ENCODE measurements at places on chromosomes 7 and 10.

DNA sequence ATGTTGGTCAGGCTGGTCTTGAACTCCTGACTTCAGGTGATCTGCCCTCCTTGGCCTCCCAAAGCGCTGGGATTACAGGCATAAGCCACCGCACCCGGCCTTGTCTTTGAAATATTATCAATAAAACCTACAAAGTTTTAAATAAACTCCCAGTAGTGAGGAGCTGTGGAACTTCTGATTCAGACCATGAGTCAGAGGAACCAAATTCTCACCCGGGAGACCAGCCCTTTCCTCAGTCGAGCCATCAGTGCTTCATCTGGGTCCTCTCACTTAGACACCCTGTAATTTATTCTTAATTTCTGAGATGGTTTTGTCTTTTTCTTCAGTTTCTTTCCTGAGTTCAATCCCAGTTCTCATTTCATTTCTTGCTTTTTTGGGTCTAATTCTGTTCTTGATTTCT lies 68.6 kb downstream of the DYNC2I1 start:
- DNase-seq, result no peak

- DNase-seq, result no peak
These were observed 241.3 kb upstream of the AOAH start for GRCh38 chr7:36965625-36966024.

GRCh38 chr7:91127325-91127724 lies 136.9 kb upstream of the FZD1 start:
- DNase-seq, result no peak

GRCh38 chr7:106463851-106464611 lies 179.2 kb upstream of the NAMPT start:
- no peak for DNase-seq

DNA sequence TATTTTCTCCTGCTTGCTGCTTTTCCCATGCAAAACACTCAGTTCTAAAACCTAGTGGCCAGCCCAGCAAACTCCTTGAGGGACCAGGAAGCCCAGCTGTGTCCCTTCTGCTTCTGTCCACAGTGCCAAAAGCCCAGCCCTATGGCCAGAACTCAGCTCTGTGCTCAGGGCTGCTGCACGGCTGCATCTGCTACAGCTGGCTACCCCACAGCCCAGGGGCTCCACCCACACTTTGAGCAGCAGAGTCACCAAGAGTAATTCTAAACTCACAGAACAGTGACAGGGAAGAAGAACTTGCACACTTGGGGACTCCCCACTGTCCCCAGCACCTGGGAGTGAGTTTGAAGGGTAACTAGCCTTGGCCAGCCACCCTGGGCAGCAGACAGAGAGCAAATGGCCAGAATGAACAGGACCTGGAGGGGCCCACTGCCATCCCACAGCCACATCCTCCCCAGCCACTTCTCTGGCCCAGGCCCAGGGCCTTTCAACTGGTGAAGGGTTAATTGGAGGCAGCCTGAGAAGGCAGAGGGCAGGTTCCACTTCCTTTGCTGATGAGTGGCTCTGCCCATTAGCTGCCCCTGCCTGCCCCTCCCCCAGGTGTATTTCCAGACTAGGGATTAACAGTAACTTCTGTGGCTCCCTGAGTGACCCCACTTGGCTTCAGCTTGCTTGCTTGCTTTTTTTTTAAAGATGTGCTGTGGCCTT lies 28.1 kb upstream of the TRIM8 start:
- peak; percentile 76 for DNase-seq

DNA sequence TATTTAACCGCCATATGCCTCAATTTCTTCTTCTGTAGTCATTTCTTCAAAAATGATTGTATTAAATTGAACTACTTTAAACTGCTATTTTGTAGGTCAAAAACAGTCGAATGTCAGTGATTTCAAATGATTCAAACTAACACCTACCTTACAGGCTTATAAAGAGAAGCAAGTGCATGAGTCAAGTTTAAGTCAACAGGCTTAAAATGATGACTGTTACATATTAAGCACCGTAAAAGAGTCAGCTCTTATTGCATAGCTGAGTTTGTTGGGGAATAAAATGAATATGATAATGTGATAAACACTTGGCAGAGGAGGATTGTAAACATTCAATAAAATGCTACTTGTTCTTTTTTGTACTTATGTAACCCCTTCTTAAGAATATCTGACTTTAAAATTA lies 90.1 kb upstream of the ANKRD1 start:
- DNase-seq, result no peak

GRCh38 chr7:148540041-148540738 lies 50.4 kb upstream of the C7orf33 start:
- peak; percentile 73 for DNase-seq

- DNase-seq, result no peak
These were observed 8.2 kb upstream of the DLD start for GRCh38 chr7:107882766-107883165.

GRCh38 chr10:79129361-79129997 lies 60.7 kb downstream of the ZMIZ1 start:
- DNase-seq, result no peak

DNA sequence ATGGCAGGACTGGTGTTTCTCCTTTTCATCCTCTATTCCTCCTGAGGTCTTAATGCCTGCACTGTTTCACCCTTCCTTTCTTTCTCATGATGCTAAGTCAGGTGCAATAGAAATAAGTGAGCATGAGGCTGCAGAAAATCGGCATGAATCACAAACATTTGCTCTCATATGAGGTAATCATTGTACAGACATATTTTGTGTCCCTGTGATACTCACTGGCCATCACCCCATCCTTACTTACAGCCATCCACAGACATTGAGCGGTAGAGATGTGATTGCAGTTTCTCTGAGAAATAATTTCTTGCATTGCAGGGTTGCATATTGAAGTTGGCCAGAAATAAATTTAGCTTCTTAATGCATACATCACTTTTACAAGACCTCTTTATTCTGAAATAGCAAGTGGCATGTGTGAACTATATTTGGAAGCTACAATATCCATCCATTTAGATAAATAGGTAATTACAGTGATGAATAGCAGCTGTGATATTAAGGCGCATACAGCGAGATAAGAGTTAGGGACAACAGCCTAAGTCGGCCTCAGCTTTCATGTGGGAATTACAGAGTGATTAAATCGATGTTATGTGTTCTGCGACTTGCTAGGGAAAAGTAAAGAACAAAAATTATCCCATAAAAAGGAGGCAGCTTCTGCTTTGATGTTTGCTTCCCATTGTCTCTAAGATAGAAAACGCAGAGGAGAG lies 612.6 kb downstream of the SORCS3 start:
- no peak for DNase-seq

DNA sequence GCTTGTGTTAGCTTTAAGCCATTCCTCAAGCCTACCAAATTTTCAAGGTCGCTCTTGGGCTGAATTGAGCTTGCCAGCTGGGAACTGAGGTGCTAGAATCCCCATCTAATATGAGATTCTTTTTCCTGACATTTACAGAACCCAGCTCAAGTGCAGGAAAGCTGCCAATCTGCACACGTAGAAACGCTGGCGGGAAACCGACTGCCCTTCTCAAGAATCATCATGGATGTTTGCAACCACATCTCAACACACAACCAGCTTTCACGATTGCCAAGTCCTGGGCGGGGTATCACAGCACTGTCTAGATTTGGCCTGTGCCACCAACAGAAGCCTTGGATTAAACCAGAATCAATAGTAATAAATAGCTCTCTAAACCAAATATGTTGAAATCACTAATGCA lies 203.7 kb downstream of the DIP2C start:
- DNase-seq, result no peak

GRCh38 chr10:60405172-60405571 lies 15.5 kb upstream of the ANK3 start:
- no peak for DNase-seq

All from psoas muscle (tissue), 8 donors.